Activated CD8-positive, alpha-beta T cell treated with anti-CD3 and anti-CD28 coated beads, Interleukin-2, amount 10 ng/mL, durations not matched to agents 7 days and 5 days (primary cell): ENCODE measurements at places on chromosomes 2 and 18.

DNA sequence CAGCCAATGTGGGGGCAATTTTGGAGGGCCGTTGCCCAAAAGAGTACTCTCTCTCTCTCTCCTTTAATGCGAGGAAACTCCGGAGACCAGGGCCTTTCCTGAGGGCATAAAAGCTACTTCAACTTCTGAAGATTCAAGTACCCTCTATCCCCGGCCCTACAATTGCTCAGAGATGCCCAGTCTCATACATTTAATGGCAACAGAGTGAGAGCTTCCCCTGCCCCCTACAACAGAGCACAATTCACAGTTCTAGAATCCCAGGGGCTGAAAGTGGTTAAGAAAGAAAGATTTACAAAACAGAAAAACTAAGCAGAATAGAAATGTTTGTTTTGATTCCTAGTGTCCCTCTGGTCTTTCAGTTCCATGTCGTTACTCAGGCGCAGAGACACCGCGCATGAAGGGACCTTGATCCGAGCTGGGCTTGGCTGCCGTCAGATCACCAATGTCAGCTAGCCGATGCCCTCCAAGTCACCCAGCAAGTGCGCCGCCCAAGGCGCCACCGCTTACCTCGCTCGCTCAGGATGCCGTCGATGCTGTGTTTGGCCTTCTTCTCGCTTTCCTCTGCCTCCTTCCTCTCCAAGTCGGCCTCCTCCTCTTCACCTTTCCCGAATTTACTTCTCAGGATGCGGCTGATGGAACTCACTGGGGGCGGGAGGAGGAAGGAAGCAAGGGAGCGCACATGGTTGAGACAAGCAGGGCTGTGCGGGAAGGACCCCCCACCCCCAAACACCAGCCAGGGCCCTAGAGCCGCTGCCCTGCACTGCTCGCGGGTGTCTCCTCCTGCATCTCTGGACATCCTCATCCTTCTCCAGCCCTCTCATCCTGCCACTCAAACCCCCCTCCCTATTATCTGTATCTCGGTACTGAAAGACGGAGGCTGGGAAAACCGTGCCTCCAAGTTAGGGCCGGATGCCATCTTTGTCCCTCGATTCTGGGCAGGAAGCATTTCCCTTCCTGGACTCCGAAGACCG, 4.9 kb downstream of the PAX3 start:
- no peak for DNase-seq

DNA sequence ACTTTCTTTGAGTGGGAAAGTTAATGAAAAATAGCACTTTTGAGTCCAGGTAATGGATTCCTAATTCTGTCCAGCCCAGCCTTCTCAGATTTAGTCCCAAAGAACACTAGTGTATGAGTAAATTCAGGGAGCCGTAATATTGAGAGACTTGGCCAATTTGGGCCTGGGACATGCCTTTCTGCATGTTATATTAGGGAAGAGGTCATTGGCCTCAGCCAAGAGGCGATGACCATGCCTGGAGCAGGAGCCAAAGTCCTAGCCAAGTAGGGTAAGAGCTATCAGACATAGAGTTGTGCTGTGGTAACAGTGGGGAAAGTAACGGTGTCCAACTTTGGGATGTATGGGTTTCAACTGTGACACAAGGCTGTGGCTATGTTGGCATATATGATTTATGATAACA, 336.5 kb upstream of the ZNF804A start:
- DNase-seq = no peak

DNA sequence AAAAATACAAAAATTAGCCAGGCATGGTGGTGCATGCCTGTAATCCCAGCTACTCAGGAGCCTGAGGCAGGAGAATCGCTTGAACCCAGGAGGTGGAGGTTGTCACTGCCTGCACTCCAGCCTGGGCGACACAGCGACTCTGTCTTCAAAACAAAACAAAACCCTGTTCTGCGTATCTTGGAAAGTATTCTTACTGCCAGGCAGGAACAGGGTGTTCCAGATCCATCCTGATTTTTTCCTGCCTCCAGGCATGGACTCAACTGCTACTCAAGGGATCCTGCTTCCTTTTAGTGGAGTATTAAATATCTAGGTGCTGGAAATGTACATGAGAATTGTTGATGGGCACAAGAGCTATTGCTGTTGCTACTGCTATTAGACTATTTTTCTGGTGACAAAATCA, 12.3 kb downstream of the HSPD1 start:
- no peak for DNase-seq

- no peak for DNase-seq
These were observed 282.0 kb upstream of the REV1 start for GRCh38 chr2:99771681-99772333.

DNA sequence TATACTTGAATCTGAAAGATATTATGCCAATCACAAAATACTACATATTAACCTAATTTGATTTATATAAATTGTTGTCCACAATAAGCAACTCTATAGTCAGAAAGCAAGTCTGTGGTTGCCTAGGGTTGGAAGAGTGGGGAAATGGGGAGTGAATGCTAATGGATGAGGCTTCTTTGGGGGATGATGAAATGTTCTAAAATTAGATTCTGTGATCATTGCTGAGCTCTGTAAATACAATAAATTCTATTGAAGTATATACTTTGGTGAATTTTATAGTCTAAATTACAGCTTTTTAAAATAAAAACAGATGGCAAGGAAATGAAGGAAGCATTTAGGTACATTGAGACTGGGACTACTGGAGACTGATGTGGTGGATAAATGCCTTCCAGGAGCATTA, 275.5 kb downstream of the MBD2 start:
- DNase-seq = no peak

GRCh38 chr2:219570194-219570923, 980 bp downstream of the OBSL1 start:
- no peak for DNase-seq

- no peak for DNase-seq
These were observed 439.1 kb downstream of the TSN start for GRCh38 chr2:122194546-122194945.

DNA sequence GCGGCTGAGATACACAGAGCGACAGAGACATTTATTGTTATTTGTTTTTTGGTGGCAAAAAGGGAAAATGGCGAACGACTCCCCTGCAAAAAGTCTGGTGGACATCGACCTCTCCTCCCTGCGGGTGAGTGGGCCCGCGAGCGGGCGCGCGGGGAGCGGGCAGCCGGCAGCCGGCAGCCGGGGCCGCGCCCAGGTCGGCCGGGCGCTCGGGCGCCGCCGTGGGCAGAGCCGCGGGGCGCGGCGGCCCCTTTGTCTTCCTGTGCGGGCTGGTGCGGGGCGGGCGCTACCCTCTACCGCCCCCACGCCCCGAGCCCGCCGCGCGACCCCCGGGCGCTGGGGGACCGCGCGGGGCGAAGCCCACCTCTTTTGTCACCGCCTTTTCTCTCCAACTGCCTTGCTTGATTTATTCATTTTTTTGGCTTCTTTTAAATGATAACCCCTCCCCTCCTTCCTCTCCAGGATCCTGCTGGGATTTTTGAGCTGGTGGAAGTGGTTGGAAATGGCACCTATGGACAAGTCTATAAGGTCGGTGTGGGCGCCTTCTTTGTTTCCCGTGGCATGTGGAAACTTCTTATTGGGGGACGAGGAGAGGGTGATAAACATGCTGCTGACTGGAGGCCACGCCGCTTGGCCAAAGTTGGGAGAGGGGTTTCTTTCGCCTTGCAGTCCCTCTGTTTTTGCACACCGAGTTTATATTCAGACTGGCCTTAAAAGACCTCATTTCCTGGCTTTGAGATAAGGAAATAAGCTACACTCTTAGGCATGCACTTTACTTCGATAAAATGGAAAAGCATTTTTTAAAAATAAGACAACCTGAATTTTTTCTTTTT, 722 bp downstream of the MAP4K4 start:
- peak; percentile 38 for DNase-seq

DNA sequence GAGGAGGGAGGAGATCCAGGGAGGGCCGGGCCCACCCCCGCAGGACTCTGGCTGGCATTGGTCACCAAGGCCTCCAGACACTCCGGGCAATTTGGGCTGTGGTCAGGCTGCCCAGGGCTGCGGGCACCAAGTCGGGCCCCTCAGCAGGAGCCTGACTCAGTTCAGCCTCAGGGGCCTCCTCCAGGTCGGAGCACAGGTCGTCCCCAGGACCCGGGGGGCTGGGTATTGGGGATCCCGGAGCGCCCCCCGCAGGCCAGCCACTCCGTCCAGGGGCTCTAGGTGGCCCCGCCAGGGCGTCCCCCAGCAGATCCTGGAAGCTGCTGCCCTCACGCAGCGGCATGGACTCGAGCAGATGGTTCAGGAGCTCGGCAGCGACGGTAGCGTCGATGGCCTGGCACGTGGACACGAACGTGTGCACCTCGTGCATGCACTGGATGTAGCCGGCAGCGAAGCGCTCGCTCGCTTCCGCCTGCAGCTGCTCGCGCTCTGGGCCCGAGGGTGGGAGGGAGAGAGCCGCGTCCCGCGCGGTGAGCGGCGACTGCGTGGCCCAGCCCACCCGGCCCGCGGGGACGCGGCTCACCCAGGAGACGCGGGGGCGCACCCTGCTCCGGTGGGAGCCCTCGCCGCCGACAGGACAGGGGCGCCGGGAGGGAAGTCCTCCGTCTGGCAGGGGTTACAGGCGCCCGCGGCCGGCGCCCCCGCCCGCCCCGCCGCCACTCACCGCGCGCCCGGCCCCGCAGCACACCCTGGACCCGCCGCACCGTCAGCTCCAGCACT, 884 bp downstream of the HES6 start:
- DNase-seq = peak; percentile 60

DNA sequence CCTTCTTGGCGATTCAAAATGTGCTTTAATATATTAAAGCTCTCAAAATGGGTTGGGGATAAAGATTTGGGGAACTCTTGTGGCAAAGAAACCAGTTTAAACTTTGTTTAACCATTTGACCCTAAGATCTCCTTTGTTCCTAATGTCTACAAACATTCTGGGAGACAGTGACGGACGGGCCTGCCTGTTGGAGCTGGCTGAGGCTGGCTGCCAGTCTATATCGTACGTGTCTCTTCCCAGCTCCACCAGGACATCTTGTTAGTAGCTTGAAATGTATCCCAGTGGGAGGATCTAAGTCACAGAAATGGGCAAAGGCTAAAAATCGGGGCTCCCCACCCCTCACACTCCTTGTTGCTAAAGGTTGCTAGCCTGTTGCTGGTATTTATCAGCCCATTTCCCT, 30.7 kb downstream of the ZNF532 start:
- DNase-seq = no peak

GRCh38 chr2:184677171-184677570, 78.8 kb downstream of the ZNF804A start:
- no peak for DNase-seq

- DNase-seq = no peak
These were observed 244.8 kb downstream of the TWIST2 start for GRCh38 chr2:239092571-239093294.

DNA sequence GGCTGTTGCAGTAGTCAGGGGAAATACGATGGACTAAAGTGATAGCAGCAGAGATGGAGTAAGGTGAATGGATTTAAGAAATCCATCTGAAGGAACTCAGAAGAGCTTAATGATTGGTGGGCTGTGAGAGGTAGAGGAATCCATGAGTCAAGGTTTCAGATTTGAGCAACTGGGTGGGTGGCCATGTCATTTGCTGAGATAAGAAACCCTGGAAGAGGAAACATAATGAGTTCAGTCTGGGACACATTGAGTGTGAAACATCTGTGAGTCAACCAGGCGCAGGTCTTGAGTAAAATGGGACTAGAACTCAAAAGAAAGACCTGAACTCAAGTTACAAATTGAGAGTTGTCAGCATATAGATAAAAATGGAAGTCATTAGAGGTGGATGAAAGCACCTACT, 19.7 kb upstream of the ASNSD1 start:
- DNase-seq = no peak

GRCh38 chr18:57975805-57976204, 68.2 kb upstream of the NEDD4L start:
- DNase-seq = no peak

DNA sequence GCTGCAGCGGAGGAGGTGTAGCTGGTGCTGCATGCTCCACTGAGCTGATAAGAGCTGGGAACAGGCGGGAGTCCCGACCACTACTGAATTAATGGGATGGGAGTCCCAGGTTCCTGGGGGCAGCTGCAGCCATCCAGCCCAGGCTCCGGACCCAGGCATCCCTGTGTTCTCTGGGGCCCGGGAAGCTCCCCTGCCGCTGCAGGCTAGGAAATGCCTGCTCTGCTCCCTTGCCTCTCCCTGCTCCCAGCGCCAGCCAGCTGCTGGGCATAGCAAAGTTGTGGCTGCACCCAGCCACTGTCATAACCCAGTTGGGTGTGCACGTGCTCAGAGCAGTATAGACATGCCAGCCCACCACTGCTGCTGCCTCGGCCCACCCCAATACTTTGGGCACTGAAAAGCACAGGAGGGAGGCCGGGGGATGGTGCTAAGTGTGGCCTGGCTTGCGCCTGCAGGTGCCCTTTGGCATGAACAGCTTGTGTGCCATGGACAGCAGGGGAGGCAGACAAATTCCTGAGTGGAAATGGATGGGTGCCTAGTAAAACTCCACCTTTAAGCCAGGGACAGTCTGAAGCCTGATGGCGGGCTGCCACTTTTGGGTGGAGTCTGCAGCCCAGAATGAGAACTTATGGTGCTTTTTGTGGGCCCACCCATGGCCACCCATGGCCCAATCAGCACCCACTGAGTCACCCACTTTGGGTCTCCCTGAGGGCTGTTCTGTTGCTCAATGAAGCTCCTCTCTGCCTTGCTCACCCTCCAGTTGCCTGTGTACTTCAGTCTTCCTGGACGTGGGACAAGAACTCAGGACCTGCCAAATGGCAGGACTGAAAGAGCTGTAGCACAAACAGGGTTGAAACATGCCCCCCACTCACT, 219.3 kb upstream of the TMEFF2 start:
- DNase-seq = no peak

DNA sequence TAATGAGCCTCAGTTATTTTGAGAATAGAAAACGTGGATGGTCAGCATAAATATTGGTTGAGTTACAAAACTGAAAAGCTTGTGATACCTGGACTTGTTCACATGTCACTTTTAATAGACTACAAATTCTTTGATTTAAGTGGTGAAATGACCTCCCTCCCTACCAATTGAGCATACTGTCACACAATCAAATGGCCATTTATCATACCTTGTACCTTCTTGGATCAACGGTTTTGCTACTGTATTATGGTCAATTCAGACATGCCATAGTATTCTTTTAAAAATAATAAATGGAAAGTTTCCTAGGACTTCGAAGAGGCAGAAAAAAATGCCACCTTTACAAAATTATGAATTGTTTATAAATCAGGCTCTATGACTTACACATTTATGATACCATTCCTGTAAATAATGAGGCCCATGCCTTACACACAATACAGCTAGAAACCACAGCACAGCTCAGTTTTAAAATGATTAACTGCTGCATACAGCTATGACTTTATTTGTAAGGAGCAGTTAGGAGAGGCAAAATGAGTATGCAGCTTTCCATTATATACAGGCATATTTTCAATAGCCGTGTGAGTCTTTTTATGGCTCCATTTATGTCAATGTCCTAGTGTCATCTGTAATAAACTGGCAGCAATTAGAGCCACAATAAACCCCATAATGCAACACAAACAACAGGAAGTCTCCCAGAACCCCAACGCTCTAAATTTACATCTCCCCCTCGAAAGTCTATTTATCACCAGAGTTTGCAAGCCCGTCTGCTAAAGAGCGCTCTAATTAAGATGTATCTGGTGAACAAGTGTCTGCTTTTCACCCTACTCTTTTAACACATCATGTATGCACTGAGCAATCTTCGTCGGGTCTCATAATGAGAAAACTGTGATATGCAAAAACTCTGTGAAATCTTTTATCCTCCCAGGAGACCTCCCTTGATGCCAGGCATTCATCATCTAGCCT, 176.1 kb downstream of the ZNF521 start:
- DNase-seq = no peak

GRCh38 chr18:8247700-8248099, 361.5 kb upstream of the RAB12 start:
- no peak for DNase-seq
